ENCODE measurements at places on chromosomes 5 and 9.
A peak's percentile ranks its signal among the peaks of the same experiment; 100 is the strongest.

DNA sequence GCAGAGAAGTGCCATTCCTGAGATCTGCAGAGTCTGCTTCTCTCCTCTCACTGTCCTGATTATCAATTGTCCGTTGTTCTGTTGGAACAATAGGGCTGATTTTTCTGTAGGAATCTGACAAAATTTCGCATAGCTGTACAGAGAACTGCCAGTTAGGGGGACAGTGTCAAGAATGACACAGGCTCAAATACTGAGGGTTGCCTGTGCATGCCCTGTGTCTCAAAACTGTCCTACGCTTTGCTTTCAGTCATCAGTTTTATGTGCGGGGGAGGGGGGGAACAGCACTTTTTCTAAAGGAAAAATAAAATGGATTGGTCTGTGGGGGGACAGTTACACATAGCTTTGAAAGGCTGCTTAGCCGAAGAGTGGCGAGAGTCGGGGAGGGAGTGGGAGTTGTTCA, 248.6 kb downstream of the PDZD2 start:
- no peak for DNase-seq

DNA sequence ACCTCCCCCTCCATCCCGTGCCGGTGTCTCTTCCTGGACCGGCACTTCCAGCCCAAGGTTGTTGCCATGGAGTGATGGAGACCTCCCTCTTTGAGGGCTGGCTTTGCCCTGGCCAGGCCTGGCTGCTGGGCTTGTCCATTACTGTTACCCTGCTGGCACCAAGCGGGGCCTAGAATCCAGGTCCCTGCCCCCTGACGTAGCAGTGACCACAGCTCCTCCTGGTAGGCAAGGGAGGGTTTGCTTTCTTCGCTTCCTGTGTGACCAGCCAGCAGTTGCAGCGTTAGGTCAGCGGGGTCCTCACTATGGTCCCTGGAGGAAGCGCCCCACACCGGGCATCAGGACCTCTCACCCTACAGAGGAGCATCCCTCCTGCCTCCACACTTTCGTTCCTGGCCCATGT, 146.7 kb upstream of the COL5A1 start:
- DNase-seq: no peak

DNA sequence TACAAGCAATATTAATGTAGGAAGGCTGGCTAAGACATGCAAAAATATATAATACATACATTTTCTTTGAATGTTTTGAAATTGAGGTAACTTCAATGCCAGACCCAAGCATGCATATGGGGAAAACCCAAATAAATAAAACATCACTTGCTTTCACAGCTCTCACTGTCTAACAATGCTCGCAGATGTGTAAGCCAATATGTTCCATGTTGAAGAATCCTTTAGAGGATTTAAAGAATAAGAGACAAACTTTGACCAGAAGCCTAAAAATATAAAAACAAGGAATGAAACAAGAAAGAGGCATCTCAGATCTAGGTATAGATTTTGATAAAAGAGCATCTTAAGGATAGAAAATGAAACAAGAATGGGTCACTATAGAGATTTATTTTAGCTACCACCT, 354.2 kb downstream of the CDH10 start:
- no peak for DNase-seq

DNA sequence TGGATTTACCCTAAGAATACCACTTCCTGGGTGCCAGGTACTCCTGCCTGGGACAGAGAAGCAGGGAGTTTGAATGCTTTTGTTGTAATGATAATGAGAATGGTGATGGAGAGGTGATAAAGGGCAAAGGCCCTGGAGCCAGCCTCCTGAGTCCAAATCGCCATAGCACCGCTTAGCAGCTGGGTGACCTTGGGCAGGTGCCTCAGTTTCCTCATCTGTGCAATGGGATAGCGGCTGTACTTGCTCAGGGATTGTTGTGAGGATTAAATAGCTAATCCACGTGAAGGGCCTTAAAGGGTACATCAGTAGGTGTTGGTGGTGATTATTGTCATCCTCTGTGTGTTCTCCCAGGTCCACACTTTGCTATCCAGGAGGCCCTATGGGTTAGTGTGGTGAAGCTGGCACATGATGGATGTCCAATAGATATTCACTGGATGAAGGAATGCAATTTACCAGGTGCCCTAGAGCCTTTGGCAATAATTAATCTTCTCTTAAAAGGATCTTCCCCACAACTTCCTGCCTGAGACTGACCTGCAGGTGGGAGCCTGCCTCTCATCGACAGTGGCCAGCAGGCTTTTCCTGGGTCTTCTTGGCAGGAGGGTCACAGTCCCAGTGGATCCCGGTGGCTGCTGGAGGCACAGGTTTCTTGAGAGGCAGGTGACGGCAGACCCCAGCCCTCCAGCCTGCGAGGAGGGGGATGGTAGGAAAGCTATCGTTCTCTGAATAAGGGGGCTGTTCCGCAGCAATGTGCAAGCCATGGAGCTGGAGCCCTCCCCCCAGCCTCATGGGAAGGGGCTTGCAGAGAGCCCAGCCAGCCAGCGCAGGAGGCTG, 160.2 kb downstream of the MACROH2A1 start:
- no peak for DNase-seq

GRCh38 chr9:36746415-36746814, 173.7 kb downstream of the MELK start:
- no peak for DNase-seq

- no peak for DNase-seq
These were observed 116.9 kb upstream of the RAI14 start for GRCh38 chr5:34539183-34539582.

DNA sequence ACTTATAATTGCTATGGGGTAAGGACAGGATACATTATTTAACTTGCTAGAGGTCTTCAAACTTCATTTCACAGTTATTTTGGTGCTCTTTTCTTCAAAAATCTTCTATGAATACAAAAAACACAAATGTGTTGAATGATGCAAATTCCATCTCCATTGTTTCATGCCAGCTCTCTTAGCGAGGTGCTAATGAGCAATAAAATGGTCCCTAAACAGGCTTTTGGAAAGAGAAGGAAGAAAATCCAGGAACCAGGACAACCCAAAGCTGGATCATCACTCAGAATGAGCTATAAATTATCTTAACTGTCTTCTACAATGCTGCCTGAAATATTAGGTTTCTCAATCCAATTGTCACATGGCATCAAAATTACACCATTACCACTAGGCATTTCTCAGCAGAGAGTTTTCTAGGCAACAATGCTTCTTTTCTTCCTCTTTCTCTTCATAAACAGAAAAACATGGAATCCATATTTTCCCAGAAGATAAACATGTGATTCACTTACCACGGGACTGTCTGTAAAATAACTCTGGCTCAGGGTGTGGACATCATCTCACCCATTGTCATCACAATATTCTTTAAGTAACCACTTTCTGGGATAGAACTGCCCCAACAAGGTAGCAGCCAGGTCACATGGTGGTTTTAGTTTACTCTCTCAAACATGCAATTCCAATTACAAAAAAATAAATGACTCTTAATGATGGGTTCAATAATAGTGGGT, 249.4 kb downstream of the NPR3 start:
- DNase-seq: peak; percentile 26

DNA sequence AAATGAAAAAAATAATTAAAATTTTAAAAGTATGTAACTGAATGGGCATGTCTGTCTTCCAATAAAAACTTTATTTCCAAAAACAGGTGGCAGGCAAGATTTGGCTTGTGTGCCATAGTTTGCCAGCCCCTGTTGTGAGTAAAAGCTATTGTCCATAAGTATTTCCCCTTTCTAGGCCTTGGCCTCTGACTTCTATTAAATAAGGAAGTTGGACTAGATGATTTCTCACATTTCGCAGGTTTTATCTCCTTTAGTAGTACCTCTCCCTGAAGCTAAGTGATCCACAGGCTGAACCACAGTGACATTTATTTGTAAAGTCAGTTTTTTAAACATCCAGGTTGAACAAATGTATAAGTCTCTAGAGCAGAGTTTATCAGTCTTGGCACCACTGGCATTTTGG, 41.3 kb downstream of the RECK start:
- DNase-seq: peak; percentile 70

- DNase-seq: no peak
These were observed 6.9 kb downstream of the ZNF367 start for GRCh38 chr9:96411129-96411838.

DNA sequence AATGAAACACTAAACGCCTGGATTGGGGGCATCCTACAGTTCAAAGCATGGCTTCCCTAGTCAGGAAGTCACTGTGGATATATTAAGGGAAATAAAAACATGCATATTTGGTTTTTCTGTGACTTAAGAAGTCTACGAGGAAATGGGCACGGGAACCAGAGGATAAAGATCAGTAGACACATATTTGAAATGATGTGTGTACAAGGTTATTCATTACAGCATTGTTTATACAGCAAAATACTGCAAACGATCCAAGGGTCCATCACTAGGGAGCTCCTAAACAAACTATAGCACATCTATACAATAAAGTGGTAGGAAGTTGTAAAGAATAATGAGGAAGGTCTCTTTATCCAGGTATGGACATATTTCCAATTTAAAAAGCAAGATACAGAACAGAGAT, 71.8 kb downstream of the EFNA5 start:
- no peak for DNase-seq

- DNase-seq: no peak
These were observed 58.1 kb downstream of the PPIP5K2 start for GRCh38 chr5:103178167-103178566.

DNA sequence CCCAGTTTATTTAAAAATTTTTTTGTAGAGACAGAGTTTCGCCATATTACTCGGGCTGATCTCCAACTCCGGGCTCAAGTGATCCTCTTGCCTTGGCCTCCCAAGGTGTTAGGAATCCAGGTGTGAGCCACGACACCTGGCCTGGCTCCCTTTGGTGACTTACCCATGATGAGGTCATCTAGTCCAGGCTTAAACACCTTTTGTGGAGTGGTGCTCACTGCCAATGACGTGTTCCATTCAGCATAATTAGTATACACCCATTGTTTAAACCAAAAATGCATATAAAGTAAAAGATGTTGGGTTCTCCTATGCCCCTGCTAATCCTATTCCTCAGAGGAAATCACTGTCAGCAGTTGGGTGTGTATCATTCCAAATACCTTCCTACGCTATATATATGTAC, 91.0 kb downstream of the HSPA4 start:
- no peak for DNase-seq

DNA sequence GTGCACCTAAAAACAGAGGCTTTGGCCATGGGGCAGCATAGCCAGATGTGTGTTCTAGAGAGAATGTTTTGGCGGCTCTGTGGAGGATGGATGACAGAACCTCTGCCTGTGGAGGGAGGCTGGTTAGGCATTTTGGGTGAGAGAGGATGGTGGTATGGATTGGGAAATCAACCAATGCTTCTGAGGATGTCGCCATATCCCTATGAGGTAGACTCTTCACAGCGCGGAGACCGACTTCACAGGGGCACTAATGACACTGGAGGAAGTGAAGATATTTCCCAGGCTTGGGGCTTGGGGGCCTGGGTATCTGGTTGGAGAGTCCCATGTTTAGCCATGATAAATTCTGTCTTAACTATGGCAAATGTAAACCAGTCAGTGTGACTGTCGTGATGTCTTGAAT, 140.6 kb upstream of the KLF4 start:
- peak; percentile 46 for DNase-seq

- DNase-seq: no peak
These were observed 122.6 kb downstream of the SAXO1 start for GRCh38 chr9:18910435-18910834.

All from suppressor macrophage (primary cell).